ENCODE measurements at places on chromosomes 1 and 21.

DNA sequence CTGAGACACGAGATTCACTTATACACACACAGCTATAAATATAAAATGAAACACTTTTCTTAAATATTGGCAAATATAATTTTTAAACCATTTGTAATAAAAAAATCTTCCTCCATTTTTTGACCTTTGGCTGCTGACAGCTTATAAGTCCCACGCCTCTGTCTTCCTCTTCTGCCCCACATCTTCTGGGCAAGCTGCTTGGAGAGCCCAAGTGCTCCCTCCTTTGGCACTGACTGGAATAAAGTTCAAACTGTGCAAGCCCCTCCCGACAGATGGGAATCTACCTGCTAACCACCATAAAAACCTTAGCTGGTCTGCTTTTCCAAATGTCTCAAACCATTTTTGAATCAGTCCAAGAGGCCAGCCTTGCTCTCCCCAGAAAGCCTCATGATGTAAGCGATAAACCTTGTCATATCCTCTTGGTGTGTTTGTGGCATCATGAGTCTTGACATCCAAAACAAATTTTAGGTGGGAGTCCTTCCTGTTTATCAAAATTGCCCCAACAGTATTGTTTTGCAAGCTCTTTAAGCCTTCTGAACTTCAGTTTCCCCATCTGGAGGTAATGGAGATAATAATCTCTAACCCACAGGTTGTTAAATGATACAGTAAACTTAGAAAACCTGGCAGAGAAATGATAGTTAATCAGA, 99.8 kb downstream of the SNX7 start:
- DNase-seq, result no peak

DNA sequence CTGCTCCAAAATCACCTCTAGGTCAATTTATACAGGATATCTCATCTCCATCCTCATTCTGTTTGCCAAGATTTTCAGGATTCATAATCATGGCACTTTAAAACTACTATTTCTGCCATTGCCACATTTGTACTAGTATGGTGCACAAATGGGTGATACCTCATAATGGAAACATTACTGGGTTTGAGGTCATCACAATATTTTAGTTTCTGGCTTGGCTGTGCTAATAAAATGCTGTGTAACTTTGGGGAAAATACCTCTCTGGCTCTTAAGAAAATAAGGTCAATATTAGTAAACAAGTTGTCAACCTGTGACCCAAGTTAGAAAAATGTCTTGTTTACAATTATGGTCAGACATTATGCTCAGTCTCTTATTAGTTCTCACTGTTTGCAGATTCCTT, 4.7 kb upstream of the SLAMF7 start:
- no peak for DNase-seq

- no peak for DNase-seq
Observed at GRCh38 chr1:158809256-158809655, 21.9 kb upstream of the MNDA start.

DNA sequence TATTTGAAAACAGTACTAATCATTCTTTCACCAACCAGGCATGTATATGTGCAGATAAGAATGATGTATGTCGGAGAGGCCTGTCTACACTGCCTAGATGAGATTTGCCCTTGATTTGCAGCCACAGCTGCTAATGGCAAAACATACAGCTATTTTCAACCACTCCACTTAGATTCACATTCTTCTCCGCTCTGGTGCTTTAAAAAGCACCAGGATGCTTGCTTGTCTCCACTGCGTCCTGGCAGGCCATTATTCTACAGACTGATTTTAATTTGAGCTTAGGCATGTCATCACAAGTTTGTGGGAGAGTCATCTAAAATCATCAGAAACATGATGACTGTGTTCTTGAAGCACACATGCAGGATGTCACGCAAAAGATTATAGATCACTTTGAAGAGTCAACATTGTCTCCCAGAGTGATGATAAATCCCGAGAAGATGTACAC, 119.0 kb upstream of the NRIP1 start:
- no peak for DNase-seq

- DNase-seq, result no peak
Observed at GRCh38 chr1:18869847-18870594, 10.6 kb upstream of the TAS1R2 start.

DNA sequence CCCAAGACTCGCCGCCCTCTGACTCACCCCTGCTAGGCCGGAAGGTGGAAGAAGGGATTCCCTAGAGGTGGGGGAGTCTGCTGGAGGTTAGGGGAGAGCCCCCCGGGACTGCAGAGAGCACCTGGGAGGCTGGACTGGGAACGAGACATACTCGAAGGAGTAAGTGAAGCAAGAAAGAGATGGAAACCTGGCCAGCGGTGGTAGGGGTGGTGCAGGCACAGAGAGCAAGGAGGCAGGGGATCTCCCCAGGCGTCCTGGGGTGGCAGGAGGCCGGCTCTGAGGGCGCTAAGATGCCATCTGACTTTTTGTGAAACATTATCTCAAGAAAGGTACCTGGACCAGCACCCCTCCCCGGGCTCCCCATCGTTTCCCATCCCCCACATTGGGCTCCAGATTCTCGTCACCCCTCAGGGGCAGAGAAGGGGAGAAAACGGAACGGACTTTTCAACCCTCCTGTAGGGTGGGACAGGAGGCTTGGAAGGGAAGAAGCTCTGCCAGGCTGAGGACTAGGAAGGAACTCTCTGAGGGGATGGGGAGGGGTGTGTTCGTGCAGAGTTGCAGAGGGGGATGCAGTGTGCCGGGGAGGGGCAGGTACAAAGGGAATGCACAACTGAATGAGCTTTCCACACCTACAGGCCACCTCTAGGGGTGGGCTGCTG, 708 bp downstream of the CHRNB2 start:
- no peak for DNase-seq

DNA sequence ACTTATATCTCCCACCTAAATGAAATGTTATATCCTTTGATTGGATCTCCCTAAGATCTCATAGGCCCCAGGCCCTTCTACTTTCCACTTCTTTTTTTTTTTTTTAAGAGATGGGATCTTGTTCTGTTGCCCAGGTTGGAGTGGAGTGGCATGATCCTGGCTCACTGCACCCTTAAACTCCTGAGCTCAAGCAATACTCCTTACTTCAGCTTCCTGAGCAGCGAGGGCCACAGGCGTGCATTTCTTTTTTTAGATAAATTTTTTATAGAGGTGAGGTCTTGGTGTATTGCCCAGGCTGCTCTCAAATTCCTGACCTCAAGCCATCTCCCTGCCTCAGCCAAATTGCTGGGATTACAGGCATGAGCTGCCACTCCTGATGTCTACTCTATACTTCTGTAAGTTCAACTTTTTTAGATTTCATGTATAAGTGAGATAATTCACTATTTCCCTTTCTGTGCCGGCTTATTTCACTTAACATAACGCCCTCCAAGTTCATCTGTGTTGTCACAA, 987.5 kb upstream of the NCAM2 start:
- DNase-seq, result no peak

DNA sequence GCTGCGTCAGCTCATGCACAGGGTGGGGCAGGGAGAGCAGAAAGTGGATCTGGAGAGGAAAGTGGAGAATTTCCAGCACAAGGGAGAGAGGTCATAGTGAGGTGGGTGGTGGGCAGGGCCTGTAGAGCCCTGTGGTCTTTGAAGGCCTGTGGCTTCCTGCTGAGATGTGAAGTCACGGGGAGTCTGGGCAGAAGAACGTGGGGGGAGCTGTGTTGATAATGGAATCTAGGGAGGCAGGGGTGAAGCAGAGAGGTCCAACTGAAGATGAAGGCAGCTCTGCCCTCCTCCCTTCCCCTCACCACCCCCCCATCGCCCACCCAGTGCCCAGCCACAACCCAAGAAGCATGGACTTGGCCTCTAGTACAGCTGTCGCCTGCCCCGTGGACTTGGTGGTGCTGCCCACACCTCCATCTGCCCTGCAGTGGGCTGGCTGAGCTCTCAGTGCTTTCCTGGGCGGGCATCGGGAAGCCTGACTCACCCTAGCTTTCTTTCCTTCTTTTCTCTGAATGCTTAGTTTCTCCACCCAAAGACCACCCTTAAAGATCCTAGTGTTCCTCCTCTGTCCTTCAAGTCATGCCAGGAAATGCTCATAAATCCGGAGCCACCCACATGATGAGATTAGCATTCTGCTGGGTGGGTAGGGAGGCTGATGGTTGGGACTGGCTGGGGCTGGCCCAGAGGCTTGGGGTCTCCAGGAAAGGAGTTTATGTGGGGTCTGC, 186.1 kb downstream of the TRABD2B start:
- DNase-seq, result no peak

GRCh38 chr1:175871647-175872046, 128.3 kb upstream of the TNR start:
- no peak for DNase-seq

DNA sequence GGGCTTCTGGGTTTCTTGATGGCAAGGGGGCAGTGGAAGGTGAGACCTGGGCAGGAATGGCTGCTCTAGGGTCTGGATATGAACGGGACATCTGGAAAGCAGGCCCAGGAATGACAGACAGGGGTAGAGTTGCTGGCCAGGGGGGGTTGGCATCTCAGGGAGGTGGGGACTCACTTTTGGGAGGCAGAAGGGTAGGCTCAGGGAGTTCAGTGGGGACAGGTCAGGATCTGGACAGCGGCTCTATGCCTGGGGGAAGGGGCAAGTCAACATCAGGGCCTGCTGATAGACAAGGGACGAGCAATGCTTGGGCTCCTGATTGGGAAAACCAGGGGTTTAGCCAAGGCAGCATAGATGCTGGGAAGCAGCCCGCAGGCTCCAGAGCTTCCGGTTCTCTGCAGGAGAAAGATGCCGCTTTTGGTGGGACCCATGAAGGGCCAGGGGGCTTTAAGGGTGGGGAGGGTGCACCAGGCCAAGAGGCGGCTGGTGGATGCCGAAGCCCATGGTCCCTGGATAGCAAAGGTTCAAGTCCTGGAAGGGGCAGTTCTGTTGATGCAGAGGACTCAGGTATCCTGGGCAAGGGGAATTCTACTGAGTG, 21.9 kb downstream of the IGFN1 start:
- no peak for DNase-seq

- no peak for DNase-seq
Observed at GRCh38 chr1:20400341-20401177, 85.5 kb downstream of the CAMK2N1 start.

DNA sequence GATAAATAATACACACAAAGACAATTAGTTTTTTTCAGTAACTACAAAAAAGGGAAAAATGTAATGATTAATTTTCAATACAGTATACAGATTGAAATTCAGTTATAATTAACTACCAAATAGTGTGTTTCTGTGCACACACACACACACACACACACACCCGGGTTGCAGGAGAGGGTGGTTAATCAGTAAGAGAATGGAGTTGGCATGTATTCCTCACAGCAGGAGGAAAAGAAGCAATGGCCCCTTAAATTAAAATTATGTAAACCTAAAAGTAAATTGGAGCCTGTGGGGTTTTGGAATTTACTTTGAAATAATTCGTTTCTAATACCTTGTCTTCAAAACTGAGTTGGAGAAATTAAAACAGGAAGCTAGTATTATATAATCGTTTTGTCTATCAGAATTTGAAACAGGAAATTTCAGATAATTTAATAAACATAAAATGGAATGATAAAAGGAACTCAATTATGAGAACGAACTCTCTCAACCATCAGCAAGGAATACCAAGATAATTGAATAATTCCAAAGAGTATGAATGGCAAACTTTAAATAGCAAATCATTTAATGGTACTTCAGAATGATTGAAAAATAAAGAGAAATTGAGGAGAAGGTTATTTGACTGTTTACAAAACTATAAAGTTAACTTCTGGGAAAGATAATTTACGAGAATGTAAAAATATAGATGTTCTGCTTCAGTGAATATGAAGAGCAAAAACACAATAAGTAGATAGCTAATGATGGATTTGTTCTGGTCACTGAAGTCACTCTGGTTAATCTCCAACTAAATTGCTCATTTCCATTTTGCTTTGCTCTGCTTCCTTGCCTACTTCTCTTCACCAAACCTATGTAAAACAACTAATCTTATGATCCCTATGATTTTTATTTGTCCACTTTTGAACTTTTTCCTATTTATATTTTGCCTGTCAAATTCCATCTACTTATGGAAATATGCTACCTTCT, 547.9 kb upstream of the ZP4 start:
- no peak for DNase-seq

- DNase-seq, result no peak
Observed at GRCh38 chr1:6889875-6890480, 104.7 kb downstream of the CAMTA1 start.
